ENCODE measurements at places on chromosomes 1 and 21. TPM values are rescaled to one million over a fixed set of nuclear protein-coding genes. Genes with fewer than 3 reads are reported as not detected.

Gene ZNF683
- not detected for total RNA-seq

Gene AMIGO1
- 4.1 TPM for total RNA-seq

Gene E2F2
- total RNA-seq: 0.76 TPM

GRCh38 chr1:162035241-162035640, 11.6 kb upstream of the OLFML2B start:
- no peak for DNase-seq

DNA sequence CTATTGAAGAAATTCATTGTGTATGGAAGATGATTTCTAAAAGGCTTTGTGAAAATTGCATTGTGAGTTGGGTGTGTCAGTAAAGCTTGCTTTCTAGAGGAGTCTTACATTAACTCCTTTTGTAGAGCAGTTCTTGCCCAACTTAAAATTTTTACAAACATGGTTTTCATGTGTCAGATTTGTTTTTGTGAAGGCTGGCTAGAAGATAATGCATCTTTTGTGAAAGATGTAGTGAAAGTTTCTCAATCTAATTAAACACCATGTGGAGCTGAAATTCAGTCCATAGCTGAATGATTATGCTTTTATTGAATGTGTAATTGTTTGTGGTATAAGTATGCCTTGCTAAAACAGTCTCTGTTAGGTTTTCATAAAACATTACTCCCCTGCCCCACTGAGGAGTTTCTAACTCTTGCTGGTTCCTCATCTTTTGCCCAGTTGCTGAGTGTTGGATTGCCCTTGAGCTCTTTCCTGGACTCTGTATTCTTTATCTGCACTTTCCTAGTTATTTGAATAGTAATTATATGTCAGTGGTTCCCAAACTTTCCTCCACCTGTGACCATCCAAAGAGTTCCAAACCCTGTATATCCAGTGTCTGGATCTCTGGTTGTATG, 38.0 kb downstream of the KCTD3 start:
- no peak for DNase-seq

GRCh38 chr1:245996811-245997210, 510.3 kb downstream of the SMYD3 start:
- no peak for DNase-seq

DNA sequence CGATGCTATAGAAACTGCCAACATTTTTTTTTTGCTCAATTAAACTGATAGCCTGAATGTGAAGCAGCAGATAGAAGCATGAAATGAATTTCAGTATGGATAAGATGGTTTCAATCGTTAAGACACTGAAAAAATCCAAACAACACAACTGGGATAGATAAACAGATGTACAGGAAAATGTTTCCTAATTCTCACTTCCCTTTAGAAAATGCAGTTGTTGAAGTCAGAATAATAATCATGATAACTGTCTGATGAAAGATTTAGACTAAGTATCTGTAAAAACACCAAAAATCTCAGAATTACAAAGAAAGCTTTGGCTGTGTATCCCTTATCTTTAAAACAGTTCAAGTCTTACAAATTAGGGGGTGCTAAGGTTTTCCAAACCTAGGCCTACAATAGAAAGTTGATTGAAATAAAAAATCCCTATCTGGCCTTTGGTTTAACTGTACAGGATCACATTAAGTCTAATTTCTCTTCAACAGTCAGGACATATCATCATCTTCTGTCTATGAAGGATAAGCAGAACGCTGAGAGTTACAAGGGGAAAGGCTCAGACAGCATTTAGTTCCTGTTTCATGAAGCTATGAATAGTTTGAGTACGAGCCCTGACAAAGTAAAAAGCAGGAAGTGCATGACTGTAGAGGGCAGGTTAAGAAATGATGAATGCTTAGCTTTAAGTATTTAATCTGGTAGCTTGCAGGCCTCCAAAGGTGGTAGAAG, 203.2 kb downstream of the APP start:
- no peak for DNase-seq

GRCh38 chr1:19036813-19037605, 80.5 kb upstream of the IFFO2 start:
- DNase-seq: no peak

- DNase-seq: peak; percentile 81
Observed at GRCh38 chr21:36203603-36203889, 46.9 kb downstream of the DOP1B start.

DNA sequence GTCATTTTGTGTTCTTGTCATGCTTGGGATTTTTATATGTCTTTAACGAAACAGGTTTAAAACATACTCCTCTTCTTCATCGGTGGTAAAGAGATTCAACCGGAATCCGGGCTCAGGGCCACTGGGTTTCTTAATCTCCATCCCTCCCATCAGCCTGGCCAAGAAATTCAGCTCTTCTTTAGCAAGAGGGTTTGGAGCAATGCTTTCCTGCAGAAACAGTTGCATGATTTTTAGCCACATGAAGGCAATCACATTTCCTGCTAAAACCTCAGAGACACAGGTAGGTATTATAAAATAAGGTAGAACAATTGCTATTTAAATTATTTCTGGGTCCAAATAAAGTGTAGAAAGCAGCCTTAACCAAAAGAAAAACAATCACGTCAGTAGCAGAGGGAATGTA, 22.7 kb upstream of the LSM10 start:
- DNase-seq: no peak

DNA sequence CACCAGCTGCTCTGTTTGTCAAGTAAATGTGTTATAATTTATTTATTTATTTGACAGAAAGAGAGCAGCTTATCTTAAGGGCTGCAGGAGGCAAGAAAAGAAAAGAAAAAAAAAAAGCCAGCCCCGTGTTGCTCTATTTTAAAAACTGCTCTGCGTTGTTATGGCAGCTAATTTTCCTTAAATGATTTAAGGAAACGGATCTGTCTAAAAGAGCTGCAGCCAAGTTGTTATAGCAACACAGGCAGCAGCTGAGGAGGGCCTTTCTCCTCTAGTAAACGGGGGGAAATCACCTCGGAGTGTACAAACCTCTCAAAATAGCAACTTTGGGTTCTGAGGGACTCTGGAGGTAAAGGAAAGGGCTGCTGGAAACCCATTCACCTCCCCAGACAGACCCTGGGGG, 149.2 kb downstream of the BEND5 start:
- DNase-seq: no peak

DNA sequence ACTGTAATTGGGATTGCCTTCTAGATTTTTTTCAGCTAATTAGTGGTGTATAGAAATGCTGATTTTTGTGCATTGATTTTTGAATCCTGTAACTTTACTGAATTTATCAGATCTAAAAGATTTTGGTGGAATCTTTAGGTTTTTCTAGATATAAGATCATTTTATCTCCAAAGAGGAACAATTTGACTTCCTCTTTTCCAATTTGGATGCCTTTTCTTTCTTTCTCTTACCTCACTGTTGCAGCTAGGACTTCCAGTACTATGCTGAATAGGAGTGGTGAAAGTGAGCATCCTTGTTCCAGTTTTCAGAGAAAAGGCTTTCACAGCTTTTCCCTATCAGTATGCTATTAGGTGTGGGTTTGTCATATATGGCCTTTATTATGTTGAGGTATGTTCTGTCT, 53.6 kb downstream of the TESK2 start:
- DNase-seq: no peak

- DNase-seq: no peak
Observed at GRCh38 chr1:917076-917459, 6.7 kb upstream of the SAMD11 start.

Data from hepatocyte (in vitro differentiated cells).